ENCODE measurements at places on chromosomes 1 and 21. TPM values are rescaled to one million over a fixed set of nuclear protein-coding genes. Genes with fewer than 3 reads are reported as not detected.

- DNase-seq: no peak
These were observed 15.1 kb upstream of the DUSP10 start for GRCh38 chr1:221756830-221757551.

GRCh38 chr1:150456146-150456647, 31.0 kb upstream of the TARS2 start:
- no peak for DNase-seq

DNA sequence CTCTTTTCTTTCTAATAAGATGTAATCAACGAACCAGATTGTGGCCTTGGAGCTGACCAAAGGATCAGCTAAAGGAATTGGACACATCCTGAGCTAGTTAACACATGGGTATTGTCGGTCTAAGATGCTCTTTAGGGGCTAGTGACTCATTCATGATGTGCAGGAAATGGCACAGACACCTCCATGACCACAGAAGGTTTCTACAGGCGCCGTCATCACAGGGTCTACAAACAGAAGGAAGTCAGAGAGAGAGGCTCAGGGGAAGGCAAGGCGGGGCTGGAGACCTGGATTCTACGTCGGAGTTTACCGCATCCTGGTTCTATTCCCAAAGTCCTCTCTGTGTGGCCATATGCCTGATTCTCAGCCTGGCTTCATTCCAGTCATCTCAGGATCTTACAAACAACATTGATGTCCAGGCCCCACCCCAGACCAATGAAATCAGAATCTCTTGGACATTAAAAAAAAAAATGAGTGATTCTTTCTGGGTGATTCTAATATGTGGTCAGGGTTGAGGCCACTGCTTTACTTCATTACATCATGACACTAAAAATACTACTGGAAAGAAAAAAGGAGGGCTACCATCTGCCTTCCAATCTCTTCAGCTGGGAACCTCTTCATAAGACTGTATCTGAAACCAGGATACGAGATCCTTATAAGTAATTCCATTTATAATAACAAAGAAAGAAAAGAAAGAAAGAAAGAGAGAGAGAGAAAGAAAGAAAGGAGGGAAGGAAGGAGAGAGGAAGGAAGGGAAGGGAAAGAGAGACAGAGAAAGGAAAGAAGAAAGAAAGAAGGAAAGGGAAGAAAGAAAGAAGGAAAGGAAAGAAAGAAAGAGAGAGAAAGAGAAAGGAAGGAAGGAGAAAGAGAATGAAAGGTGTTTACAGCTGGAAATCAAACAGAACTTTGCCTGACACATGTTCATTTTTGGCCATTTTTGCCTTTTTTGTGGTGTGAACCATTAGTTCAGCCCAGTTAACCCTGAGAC, 11.6 kb upstream of the KCNJ15 start:
- DNase-seq: peak; percentile 88

- no peak for DNase-seq
These were observed 132.6 kb upstream of the L1TD1 start for GRCh38 chr1:62062087-62062486.

The DDR2 gene
- total RNA-seq: 0.45 TPM

DNA sequence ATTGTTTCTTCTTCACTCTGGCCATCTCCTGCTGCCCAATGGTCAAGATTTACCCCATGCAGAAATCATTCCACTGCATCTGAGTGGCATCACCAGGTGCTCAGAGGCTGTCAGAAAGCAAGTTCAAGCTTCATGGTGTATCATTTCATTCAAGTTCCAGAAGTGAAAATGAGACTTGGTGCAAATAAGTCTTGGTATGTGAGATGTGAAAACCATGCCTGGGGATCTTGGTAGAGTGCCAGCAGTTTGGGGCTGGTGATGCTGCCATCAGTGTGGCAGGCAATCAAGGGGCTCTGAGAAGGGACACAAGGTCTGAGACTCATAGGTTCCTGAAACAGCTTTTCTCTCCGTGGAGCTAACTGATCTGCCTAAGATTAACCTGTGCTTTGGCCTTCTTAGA, 52.0 kb downstream of the CD2 start:
- DNase-seq: peak; percentile 83

- no peak for DNase-seq
These were observed 163.1 kb downstream of the KCNJ6 start for GRCh38 chr21:37753122-37753599.

The CELA2B gene
- total RNA-seq: not detected

GRCh38 chr1:198125995-198126735, 30.6 kb upstream of the NEK7 start:
- no peak for DNase-seq

GRCh38 chr21:33733601-33734000, 91.3 kb downstream of the ITSN1 start:
- DNase-seq: no peak

DNA sequence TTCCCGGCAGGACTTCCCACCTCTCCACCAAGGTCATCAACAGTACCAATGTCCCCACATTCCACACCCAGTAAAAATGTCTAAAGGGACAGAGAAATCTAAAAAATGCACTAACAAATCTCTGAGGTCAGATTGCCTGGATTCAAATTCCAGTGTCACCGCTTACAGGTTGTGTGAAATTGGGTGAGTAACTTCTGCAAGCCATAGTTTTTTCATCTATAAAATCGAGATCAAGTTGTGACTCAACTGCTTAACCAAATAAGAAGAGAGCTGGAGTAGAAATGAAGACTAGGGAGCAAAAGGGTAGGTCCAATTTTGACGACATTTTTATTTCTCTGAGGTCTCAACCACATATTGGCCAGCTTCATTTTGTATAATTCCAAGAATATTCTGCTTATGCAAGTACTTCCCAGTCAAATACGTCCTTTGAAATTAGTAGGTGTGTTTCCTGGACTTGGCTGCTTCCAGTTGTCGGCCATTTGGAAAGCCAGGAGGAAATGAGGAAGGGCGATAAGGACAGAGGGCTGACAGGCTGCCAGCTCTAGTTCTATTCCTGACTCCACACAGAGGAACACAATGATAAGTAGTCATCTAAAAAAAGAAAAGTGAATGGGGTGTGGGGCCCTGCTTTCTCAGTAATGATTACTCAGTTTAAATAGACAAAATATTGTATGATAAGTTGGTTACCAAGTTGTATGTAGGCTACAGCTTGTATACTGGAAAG, 57.7 kb upstream of the ZC3H11B start:
- no peak for DNase-seq

- no peak for DNase-seq
These were observed 7.7 kb downstream of the WNT9A start for GRCh38 chr1:227939791-227940771.
